ENCODE measurements at places on chromosomes 7 and 10.

- no peaks in the 10 kb centered on the region for H3K27me3 ChIP-seq
- DNase-seq, result no peak
- no peak overlapping the region for H3K27ac ChIP-seq
- H3K4me3 ChIP-seq, result no peak overlapping the region
- no peaks in the 10 kb centered on the region for H3K4me1 ChIP-seq
- H3K36me3 ChIP-seq, result no peaks in the 10 kb centered on the region
Measured at GRCh38 chr10:34063592-34063991, 729.1 kb upstream of the NRP1 start.

- no peaks in the 10 kb centered on the region for H3K27me3 ChIP-seq
- peaks cover 25% of the 10 kb centered on the region for H3K36me3 ChIP-seq
- no peak overlapping the region for H3K4me3 ChIP-seq
- H3K4me1 ChIP-seq, result peaks cover 2% of the 10 kb centered on the region
- DNase-seq, result no peak
Measured at GRCh38 chr10:11335167-11335652, 276.2 kb downstream of the USP6NL start.

DNA sequence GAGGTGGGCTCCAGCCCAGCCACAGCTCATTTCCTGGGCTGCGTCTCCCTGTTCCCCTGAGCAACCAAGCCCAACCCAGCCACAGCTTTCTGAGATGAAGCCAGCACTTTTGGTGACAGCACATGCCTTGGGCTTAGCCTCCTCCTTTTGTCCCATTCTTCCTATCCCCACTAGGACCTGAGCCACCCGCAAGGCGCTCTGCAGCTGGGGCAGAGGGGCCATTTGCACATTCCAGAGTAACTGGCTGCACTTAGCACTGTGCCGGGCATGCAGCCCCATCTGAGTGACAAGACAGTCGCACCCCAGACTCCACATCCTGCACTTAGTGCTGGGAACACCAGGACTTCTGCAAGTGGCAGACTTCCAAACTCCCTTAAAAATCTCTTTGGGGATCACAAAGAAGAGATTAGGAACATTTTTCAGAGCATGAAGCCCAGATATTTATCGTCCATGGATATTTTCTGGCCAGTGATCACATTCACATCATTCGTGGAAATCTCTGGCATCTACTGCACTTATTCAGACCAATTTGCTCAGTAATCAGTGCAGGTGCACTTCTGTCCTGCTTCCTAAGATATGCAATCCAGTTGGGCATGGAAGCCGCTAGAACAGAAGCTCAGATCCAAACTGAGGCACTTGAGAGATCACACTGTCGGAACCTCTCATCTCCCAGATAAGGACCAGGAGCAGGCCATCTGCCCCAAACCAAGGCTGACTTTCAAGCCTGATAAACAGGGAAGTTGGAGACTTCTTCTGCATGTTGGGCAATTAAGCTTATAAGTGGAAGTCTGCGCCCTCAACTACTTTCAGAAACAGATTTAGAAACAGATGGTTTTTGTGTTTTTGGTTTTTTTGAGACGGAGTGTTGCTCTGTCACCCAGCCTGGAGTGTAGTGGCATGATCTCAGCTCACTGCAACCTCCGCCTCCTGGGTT, 26.4 kb downstream of the CHST15 start:
- H3K4me3 ChIP-seq, result no peak overlapping the region
- no peaks in the 10 kb centered on the region for H3K36me3 ChIP-seq
- H3K27me3 ChIP-seq, result no peaks in the 10 kb centered on the region
- DNase-seq, result no peak
- H3K27ac ChIP-seq, result no peak overlapping the region
- peaks cover 20% of the 10 kb centered on the region for H3K4me1 ChIP-seq

- H3K4me1 ChIP-seq, result no peaks in the 10 kb centered on the region
- no peak for DNase-seq
- no peaks in the 10 kb centered on the region for H3K36me3 ChIP-seq
- no peaks in the 10 kb centered on the region for H3K27me3 ChIP-seq
- H3K27ac ChIP-seq, result no peak overlapping the region
Measured at GRCh38 chr10:130745821-130746220, 565.7 kb downstream of the TCERG1L start.

DNA sequence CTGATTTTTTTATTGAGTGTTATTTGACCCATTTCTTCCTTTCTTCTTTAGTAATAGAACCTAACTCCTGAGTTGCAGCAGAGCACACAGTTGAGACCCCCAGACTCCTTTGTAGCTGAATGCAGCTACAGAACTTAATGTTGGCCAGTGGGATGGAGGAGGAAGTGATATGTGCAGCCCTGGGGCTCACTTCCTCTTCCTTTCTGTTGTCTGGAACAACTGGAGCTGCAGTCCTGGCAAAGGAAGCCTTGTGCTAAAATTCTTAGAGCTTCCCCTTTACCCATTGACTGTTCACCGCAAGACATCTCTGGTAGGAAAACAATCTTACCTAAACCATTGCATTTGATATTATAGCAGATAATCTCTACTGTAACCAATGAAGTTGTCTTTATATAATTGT, 86.6 kb downstream of the ITGB8 start:
- H3K27ac ChIP-seq, result no peak overlapping the region
- no peak overlapping the region for H3K4me3 ChIP-seq
- no peaks in the 10 kb centered on the region for H3K4me1 ChIP-seq
- no peak for DNase-seq
- H3K27me3 ChIP-seq, result no peaks in the 10 kb centered on the region

GRCh38 chr7:74193054-74193453, 16.8 kb upstream of the LAT2 start:
- H3K4me3 ChIP-seq, result no peak overlapping the region
- H3K27ac ChIP-seq, result no peak overlapping the region
- H3K27me3 ChIP-seq, result no peaks in the 10 kb centered on the region
- no peak for DNase-seq
- peaks cover 54% of the 10 kb centered on the region for H3K36me3 ChIP-seq
- H3K4me1 ChIP-seq, result no peaks in the 10 kb centered on the region

DNA sequence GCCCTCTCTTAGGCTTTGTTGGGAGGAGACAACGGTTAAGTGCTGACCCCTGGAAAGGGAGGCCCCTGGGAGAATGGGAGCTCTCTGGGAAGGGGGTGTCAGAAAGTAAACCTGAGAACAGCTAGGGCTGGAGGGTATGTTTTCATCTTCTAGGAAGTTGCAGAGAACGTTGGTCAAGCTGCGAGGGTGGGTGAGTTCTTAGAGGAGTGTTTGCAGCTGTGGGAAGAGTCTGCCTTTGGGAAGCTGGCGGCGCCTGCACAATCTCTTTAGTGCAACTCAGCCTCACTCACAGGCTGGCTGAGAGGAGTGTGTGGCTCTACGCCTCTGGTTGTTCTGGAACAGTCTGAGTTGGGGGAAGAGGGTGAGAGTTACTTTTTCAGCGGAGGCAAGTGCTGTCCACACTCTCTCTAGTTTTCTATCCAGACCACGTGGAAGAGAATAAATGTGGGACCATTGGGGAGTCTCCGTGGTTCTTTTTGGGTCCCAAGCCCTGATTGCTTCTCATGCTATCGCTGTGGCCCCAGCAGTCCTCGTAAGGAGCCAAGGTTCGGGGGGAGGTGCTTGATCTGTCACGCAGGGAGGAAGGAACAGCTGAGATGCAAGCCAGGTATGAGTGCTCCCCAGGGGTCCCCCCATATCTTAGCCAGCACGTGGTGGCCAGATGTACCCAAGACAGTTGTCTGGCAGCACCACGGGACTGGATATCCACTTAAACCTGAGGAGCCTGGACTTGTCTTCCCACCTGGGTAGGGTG, 237.2 kb downstream of the BUB3 start:
- no peak overlapping the region for H3K27ac ChIP-seq
- H3K4me3 ChIP-seq, result no peak overlapping the region
- H3K4me1 ChIP-seq, result no peaks in the 10 kb centered on the region
- DNase-seq, result no peak
- no peaks in the 10 kb centered on the region for H3K36me3 ChIP-seq

- peaks cover 5% of the 10 kb centered on the region for H3K36me3 ChIP-seq
- no peak overlapping the region for H3K4me3 ChIP-seq
- H3K27me3 ChIP-seq, result no peaks in the 10 kb centered on the region
- no peaks in the 10 kb centered on the region for H3K4me1 ChIP-seq
Measured at GRCh38 chr10:27192284-27192683, 37.1 kb downstream of the MASTL start.

DNA sequence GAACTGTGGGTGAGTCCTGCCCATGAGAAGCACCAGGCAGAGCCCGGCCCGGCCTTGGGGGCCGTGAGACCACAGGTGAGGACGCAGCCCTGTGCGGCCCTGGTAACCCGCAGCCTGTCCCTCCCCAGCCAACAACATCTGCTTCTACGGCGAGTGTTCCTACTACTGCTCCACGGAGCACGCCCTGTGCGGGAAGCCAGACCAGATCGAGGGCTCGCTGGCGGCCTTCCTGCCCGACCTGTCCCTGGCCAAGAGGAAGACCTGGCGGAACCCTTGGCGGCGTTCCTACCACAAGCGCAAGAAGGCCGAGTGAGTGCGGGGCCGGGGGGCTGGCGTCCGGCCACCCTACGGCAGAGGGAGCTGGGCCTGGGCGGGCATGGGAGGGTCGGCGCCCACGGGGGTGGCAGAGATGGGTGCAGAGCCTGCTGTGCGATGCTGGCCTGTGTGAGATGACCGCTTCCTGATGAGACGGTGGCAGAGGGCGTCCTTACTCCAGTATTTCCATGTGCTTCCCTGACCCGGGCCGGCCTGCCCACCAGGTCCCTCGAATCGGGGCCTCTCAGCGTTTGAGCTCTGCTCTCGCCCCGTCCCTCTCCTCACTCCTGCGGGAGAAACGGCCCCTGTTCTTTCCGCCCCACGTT, 34.1 kb upstream of the FOXL3 start:
- H3K4me1 ChIP-seq, result no peaks in the 10 kb centered on the region
- no peak for DNase-seq
- no peak overlapping the region for H3K27ac ChIP-seq
- no peaks in the 10 kb centered on the region for H3K36me3 ChIP-seq
- H3K4me3 ChIP-seq, result no peak overlapping the region

DNA sequence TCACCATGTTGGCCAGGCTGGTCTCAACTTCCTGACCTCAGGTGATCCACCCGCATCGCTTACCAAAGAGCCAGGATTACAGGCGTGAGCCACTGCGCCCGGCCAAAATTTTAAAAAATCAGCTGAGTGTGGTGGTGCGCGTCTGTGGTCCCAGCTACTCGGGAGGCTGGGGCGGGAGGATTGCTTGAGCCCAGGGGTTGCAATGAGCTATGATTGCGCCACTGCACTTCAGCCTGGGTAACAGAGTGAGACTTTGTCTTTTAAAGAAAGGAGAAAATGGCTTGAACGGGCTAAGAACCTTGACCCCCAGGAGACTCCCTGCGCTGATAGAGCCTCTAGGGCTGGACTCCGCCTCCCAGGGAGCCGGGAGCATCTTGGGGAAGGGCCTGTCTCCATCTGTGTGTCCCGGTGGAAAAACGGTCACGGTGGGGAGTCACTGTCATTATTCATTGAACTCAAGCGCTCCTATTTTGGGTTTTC, 760 bp upstream of the KCTD7 start:
- H3K4me3 ChIP-seq, result peak overlapping the region; percentile 90
- no peaks in the 10 kb centered on the region for H3K27me3 ChIP-seq
- peaks cover 38% of the 10 kb centered on the region for H3K4me1 ChIP-seq
- H3K36me3 ChIP-seq, result no peaks in the 10 kb centered on the region

GRCh38 chr10:14089556-14090292, 241.0 kb downstream of the FRMD4A start:
- H3K4me3 ChIP-seq, result no peak overlapping the region
- no peaks in the 10 kb centered on the region for H3K36me3 ChIP-seq
- no peak for DNase-seq
- no peaks in the 10 kb centered on the region for H3K27me3 ChIP-seq
- no peaks in the 10 kb centered on the region for H3K4me1 ChIP-seq

- H3K27ac ChIP-seq, result no peak overlapping the region
- H3K4me3 ChIP-seq, result no peak overlapping the region
- H3K36me3 ChIP-seq, result no peaks in the 10 kb centered on the region
- no peaks in the 10 kb centered on the region for H3K4me1 ChIP-seq
Measured at GRCh38 chr7:106618480-106618879, 42.5 kb downstream of the CCDC71L start.

GRCh38 chr10:56771343-56771742, 410.3 kb upstream of the ZWINT start:
- H3K36me3 ChIP-seq, result no peaks in the 10 kb centered on the region
- no peak overlapping the region for H3K27ac ChIP-seq
- H3K4me1 ChIP-seq, result no peaks in the 10 kb centered on the region

DNA sequence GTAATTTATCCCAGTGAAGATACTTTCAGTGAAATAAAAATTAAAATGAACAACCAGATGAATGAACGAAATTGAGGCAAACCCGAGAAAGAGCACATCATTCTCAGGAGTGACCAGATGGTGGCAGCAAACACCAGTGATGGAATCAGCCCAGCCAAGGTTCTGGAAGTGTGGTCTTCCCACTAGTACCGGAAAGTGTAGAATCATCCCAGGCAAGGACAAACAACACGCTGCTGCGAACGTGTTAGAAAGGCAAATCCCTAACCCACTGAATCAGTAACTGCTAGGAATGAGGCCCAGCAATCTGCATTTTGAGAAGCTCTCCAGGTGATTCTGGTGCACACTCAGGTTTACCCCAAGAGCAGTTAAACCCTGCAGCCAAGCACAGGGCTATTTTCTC, 15.5 kb upstream of the SLC18A3 start:
- no peak overlapping the region for H3K4me3 ChIP-seq
- no peak for DNase-seq
- no peak overlapping the region for H3K27ac ChIP-seq
- H3K36me3 ChIP-seq, result no peaks in the 10 kb centered on the region
- no peaks in the 10 kb centered on the region for H3K4me1 ChIP-seq
- no peaks in the 10 kb centered on the region for H3K27me3 ChIP-seq

- no peak for DNase-seq
- H3K27me3 ChIP-seq, result no peaks in the 10 kb centered on the region
- no peak overlapping the region for H3K4me3 ChIP-seq
- no peak overlapping the region for H3K27ac ChIP-seq
Measured at GRCh38 chr10:119806334-119807130, 66.1 kb downstream of the MCMBP start.

DNA sequence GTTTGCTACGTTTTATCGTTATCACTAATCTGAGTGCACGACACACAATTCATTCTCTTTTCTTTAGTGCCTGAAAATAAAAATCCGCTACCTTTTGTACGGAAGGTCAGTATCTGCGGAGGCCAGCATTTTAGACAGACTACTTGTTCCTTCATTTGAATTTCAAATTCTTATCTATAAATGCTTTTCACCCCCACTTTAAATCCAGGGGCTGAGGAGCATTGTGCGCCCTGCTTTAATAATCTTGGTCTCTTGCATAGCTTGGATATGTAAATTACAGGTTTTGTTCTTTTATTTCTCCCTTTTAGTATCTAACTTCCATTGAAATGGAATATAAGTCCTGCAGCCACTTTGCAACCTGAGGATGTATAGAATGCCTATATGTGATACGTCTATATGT, 44.7 kb downstream of the NRP1 start:
- H3K36me3 ChIP-seq, result no peaks in the 10 kb centered on the region
- no peak for DNase-seq
- no peak overlapping the region for H3K4me3 ChIP-seq
- no peaks in the 10 kb centered on the region for H3K27me3 ChIP-seq

GRCh38 chr10:132664883-132665282, 121.1 kb downstream of the NKX6-2 start:
- H3K4me3 ChIP-seq, result no peak overlapping the region
- H3K27me3 ChIP-seq, result no peaks in the 10 kb centered on the region
- no peaks in the 10 kb centered on the region for H3K4me1 ChIP-seq
- H3K36me3 ChIP-seq, result no peaks in the 10 kb centered on the region
- DNase-seq, result no peak
- H3K27ac ChIP-seq, result no peak overlapping the region

GRCh38 chr7:104951546-104951945, 62.5 kb upstream of the KMT2E start:
- DNase-seq, result no peak
- no peaks in the 10 kb centered on the region for H3K36me3 ChIP-seq
- H3K27ac ChIP-seq, result no peak overlapping the region
- no peaks in the 10 kb centered on the region for H3K27me3 ChIP-seq
- peaks cover 5% of the 10 kb centered on the region for H3K4me1 ChIP-seq

All from CD8-positive, alpha-beta memory T cell (primary cell).